ENCODE measurements at places on chromosomes 2 and 18. TPM values are rescaled to one million over a fixed set of nuclear protein-coding genes. Genes with fewer than 3 reads are reported as not detected.

- no peak for DNase-seq
Observed at GRCh38 chr2:121052521-121052920, 232.5 kb downstream of the TFCP2L1 start.

GRCh38 chr18:61348230-61348629 is 15.0 kb downstream of the CDH20 start:
- DNase-seq, result no peak

- DNase-seq, result no peak
Observed at GRCh38 chr2:213238753-213239495, 45.3 kb upstream of the SPAG16 start.

Gene LRRC30
- polyA plus RNA-seq, result 0.22 TPM

Gene C2orf78
- polyA plus RNA-seq, result not detected

Gene GALNT14
- 47.3 TPM for polyA plus RNA-seq

- DNase-seq, result no peak
Observed at GRCh38 chr2:36338827-36339145, 16.8 kb upstream of the CRIM1 start.

DNA sequence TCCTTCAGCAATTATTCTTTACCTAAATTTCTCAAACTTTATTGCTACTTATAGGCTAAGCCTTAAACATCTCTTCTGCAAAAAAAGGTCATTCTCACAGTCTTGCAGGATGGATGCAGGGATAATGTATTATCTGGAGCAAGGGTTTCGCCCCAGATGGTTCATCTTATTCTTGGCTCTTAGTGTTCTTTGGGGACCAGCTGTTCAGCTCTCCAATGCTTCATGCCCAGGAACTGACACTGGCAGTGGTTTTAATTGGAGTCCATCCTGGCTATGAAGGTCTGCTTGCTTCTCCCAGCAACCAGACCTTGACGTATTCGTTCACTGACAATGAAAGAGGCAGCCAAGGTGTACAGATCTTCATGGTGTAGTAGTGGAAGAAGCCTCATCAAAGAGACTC is 331.9 kb downstream of the SLC8A1 start:
- no peak for DNase-seq

DNA sequence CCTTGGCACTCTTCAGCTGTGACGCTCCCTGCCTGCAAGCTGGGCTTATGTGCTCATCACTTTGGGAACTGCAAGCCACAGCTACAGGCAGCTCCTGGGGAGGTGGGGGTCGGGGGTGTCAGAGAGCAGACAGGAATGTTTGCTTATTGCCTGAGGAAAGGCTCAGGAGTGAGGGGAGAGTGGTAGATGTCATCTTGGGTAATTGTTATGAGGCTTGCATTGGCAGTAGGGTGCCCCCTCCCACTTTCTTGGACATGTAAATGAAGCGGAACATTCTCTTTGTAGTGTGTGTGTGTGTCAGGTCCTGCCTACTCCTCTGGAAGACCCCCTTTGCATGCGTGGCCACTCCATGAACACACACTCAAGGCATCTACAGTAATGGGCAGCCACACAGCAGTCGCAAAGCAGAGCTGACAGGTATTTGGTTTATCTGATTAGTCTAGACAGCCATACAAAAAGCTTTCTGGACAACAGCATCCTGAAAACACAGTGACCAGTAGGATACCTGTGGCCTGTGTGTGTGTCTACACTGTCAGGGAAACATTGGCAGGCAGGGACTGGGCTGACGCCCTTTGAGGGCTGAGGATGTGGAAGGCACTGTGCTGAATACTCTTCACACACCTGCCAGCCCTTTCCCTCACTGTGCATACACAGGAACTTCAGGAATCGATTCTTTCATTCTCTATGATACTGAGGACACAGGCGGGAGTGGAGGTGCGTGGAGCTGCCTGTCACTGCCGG is 17.1 kb upstream of the MC2R start:
- DNase-seq, result no peak

GRCh38 chr2:28448793-28449100 is 47.1 kb upstream of the PLB1 start:
- DNase-seq, result no peak

DNA sequence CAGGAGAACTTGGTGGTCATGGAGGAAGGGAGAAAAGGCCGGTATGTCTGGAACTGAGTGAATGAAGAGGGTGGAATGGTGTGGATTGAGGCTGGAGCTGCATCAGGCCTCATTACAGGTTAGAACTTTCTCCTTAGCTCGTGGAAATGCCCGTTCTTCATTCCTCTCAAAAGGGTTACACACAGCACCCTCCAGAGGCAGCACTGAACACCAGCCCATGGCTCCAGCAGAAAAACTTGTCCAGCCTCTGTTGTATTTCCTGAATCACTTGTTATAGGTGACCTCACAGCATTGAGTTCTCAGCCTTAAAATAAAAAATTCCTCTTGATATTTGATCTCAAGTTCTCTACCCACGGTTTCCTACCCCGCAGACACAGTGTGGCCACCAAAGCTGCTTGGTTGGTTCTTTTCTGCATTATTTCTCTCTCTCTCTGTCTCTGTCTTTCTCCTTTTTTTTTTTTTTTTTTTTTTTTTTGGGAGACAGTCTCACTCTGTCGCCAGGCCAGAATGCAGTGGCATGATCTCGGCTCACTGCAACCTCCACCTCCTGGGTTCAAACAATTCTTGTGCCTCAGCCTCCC is 89.6 kb downstream of the ITGB1BP1 start:
- no peak for DNase-seq

DNA sequence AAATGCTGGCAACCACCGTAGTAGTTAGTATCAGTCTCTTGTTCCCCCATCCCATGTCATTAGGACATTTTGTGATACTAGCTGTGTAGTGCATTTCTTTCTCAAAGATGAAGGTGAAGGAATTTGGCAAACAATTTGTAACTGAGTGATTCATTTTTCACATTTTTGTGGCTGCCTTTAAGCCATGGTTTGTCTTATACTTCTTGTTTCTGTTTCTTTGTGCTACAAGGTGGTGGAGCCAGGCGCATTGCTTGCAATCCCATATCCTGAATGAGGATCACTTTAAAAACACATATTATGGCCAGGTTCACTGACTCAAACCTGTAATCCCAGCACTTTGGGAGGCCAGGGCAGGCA is 40.6 kb downstream of the GPD2 start:
- no peak for DNase-seq

Gene SERPINB13
- not detected for polyA plus RNA-seq

DNA sequence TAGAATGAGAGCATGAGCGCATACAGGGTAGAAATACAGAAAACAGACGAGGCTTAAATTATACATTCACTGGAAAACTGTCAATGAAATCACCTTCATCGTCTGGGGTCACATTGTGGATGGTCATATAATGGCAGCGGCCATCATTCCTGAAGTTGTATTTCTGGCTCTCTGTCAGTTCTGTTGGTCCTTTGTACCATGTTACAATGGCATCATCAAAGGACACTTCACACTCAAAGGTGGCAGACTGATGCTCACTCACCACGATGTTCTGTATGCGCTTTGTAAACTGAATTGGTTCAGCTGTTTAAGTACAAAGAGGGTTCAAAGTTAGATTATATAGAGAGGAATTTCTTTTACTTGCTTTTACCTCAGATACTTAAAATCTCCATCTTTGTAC is 104.9 kb downstream of the TTN start:
- no peak for DNase-seq

- DNase-seq, result no peak
Observed at GRCh38 chr2:239245872-239246721, 154.7 kb downstream of the HDAC4 start.

DNA sequence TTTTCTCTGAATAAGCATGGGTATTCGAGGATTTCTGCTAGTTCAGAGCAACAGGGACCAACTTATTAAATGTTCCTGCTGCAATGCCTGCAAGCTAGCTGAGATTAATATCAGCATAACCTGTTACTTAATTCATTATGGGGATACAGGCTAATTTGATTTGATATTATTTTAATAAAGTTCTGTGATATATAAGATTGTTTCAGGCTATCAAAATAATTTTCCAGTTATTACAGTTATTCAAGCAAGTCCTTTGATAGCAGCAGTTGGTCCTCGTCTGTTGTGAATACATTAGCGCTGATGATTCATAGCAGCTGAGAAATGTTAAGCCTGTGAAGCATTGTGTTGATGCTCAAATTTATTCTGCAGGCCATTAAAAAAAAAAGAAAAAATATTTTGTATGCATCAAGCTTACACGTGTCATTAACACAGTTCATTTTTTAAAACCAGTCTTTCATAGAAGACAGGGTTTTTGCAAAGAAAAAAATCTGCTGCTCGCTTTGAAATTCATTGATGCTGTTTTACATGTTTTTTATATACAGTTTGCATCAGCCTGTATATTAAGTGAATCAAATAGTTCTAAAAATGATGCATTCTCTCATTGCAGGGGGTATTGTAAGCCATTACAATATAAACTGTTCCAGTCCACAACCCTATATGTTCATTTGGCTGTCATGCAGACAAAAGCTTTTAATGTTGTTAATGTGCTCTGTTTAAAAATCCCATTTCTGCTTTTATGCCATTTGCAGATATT is 482.5 kb downstream of the BCL11A start:
- no peak for DNase-seq

GRCh38 chr2:96534701-96535181 is 1.8 kb upstream of the ARID5A start:
- no peak for DNase-seq

GRCh38 chr18:75075016-75075305 is 134.0 kb downstream of the PTGR3 start:
- no peak for DNase-seq

GRCh38 chr2:145284551-145284950 is 764.6 kb upstream of the ZEB2 start:
- no peak for DNase-seq

Gene LOXHD1
- polyA plus RNA-seq, result 0.72 TPM

GRCh38 chr2:57884281-57884680 is 162.3 kb upstream of the VRK2 start:
- DNase-seq, result no peak

- no peak for DNase-seq
Observed at GRCh38 chr18:48002933-48003365, 72.5 kb upstream of the SMAD2 start.

Gene DRC1
- 3.7 TPM for polyA plus RNA-seq

GRCh38 chr2:120343433-120344105 is 2.4 kb upstream of the INHBB start:
- no peak for DNase-seq

GRCh38 chr2:144452169-144452988 is 67.5 kb downstream of the ZEB2 start:
- no peak for DNase-seq

DNA sequence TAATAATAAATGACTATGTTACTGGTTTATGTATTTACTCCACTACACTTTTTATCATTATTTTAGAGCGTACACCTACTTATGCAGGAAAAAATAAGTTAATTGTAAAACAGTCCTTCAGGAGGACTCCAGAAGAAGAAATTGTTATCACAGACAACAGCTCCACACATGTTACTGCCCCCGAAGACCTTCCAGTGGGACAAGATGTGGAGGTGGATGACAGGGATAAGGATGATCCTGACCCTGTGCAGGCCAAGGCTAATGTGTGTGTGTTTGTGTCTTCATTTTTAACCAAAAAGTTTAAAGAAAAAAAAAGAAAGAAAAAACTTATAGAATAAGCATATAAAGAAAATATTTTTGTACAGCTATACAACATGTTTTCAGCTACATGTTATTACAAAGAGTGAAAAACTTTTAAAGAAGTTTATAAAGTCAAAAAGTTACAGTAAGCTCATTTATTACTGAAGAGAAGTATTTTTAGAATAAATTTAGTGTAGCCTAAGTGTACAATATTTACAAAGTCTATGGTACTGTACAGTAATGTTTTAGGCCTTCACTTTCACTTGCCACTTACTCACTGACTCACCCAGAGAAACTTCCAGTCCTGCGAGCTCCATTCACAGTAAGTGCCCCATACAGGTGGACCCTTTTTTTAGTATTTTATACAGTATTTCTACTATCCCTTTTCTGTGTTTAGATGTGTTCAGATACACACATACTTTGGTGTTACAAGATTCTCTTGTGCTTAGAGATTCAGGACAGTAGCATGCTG is 7.5 kb downstream of the TGFBRAP1 start:
- no peak for DNase-seq

GRCh38 chr2:172870396-172870795 is 134.8 kb downstream of the RAPGEF4 start:
- DNase-seq, result no peak

DNA sequence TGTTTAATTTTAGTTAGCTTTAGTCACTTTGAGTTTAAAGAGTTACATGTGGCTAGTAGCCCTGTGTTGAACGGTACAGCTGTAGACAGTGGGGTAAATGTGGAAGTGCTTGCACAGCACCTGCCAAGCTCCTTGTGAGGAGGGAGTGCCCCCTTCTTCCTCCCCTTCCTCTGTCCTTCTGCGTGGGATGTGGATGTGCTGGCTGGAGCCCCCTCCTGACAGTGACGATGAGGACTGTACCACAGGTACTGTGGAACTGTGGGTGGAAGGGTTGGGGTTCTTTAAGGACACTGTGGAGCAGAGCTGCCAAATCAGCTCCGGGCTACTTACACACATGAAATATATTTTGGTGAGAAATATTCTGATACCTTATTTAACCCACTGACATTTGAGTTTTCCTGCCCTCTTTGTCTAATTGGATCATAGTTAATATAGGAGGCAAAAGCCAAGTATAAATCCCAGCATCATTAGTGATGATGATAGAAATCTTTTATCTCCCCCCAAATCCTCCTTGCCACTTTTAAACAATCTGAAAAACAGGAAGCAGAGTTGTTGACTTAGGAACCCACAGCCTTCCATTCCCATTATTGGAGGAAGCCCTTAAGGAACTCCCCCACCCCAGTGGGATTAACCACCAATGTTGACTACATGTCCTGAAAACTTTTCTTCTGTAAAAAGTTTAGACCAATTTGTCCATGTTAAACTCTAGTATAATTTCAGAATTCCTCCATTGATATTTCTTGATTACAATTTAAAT is 181.3 kb downstream of the PTPRM start:
- DNase-seq, result no peak

DNA sequence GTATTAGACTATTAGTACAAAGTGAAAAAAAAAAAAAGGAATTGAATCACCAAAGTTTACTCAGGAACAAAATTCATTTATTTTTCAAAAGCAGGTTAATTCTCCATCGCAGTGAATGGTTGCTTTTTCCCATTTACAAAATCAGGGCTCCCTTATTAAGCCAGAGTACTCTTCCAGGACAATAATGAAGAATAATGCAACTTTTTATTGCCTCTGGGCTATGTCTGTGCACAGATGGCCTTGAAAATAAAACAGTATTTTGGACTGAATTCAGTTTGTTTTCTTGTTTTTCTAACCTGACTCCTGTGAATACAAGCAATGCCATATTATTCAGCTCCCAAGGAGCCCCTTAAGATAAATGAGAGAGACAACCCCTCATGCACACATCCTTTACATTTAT is 246.8 kb downstream of the KCNS3 start:
- no peak for DNase-seq

DNA sequence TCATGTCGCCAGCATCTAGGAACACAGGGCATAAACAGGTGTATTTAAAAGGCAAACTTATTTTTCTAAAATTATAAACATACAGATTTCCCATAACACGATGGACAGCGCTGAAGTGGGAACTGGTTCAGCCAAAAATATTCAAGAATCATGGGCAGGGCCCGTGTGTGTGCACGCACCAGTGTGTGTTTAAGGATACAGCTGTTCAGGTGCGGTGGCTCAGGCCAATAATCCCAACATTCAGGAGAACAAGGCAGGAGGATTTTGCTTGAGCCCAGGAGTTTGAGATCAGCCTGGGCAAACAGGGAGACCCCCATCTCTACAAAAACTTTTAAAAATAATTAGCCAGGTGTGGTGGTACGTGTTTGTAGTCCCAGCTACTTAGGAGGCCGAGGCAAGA is 288.6 kb upstream of the HDAC4 start:
- DNase-seq, result no peak

- DNase-seq, result peak; percentile 74
Observed at GRCh38 chr18:3447068-3447894, 2.7 kb upstream of the TGIF1 start.

- DNase-seq, result peak; percentile 68
Observed at GRCh38 chr2:204691911-204692510, 146.7 kb downstream of the PARD3B start.
